CD4-positive, alpha-beta memory T cell (primary cell): ENCODE measurements at places on chromosomes 6 and 20.

DNA sequence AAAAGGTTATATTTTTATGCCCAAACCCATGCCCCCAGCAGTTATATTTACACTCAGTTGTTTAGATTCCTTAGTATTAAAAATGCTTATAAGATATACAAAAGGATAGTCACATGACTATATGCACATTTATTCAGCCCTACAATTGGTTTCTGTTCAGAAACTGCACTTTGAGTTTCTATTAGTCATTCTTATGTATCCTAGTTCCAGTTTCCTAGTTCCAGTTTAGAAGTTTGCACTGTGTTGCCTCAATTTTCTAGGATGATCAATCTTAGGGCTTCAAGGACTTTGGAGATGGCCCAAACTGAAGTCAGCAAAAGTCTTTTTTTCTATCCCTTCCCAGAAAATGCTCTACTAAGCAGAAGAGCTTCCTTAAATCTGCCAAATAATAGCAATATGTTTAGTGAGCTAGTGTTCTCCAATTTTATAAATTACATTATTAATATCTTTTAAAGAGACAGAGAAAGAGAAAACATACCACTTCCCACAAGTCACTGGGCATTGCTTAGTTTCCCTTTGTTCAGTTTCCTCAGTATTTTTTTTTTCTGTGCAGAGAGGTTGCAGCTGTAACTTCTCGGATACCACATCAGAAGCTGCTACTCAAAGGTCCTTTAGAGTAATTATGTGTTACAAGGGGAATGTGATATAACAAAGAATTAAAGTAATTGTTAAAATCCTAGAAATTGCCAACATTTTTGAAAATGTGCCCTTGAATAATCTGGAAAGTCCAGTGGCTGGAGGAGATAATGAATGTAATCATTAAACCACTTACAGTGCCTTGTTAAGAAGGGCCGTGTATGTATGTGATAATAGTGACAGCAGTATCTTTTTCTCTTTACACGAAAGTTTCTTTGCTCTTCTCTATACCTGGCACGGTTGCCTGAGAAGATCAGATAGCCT, 138.8 kb downstream of the KHDRBS2 start:
- no peak for DNase-seq

DNA sequence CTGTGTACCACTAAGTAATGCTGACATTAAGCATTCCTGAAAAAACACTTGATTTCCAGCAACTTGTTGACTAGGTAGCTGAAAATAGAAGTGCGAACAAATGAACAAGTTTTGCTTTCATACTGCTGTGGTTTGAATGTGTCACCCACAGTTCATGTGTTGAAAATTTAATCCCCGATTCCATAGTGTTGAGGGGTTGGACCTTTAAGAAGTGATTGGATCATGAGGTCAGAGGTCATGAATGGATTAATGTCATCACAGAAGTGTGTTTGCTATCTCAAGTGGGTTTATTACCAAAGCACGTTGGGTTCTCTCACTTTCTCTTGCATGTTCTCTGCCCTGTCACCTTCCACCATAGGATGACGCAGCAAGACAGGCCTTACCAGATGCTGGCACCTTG, 568.5 kb downstream of the UTRN start:
- DNase-seq = no peak

GRCh38 chr6:38504996-38505395, 134.7 kb downstream of the BTBD9 start:
- DNase-seq = no peak

DNA sequence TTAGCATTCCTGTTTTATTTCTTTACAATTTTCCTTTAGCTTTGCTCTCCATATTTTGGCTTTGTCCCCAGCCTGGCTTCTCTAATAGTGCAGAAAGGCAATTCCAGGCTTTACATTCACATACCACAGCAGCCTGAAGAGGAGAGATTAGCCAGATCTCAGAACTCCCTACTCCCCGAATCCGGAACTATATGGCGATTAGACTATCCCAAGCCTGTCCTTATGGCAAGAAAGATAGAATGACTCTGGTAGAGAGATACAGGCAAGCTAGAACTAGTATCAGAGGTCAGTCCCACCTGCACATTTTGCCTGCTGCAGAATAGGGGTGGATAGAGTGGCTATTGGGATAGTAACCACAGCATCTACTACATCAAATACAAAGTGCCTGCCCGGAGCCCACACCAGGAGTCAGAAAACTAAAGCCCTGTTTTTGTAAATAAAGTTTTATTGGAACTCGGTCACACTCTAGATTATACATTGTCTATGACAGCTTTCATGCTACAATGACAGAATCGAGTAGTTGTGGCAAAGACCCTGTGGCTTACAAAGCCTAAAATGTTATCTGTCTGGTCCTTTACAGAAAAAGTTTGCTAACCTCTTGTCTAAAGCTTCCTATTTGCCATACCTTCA, 17.1 kb upstream of the ADIG start:
- no peak for DNase-seq

DNA sequence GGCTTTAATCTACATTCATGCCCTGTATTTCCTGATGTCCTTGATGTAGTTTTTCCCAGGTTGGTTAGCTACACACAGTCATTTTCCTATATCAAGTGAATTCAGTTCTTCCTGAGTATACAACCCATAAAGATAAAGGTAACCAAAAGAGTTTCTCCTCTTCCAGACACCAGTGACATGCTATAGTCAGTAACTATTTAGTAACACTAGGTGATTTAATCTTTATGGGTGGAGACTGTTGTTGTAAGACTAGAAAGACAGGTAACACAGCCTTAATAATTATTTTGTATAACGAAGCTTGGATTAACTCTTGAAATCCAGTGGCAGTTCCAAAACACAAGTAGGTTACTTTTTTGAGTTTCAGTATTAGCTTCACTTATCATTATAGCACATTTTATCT, 17.6 kb downstream of the MCUR1 start:
- DNase-seq = no peak

DNA sequence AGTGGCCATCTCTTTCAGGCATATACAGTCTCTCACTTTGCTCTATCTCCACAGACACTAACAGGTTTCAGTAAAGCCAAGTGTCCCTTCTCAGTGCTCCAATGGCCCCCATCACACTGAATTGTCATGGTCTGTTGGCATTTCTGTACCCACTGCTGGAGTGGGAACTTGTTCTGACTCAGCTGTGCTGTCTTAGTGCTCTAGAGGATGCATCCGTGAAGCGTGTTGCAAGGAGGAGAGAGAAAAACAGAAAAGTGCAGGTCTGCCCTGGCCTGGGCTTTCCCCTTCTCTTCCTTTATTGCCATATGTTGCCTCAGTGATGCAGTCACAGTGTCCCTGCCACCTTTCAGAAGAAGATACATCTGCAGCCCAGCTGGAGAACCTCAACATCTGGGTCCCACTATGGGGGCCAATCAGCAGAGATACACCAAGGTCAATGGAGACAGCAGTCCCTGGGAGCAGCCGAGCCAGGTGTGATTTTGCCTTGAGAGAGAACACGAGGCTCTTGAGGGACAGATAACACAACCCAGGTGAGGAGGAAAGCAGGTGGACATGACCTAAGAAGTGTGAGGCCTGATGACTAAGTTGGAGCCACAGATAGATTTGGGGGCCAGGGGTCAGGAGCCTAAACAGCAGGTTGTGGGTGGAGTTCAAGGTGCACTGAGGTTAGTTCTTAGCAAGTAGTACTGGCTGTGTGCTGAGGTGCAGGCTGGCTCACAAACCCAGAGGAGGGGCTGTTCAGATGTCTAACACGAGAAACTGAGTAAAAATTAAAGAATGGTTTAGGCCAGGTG, 5.6 kb upstream of the PLCG1 start:
- DNase-seq = no peak

- DNase-seq = no peak
These were observed 39.5 kb downstream of the UNC5CL start for GRCh38 chr6:40999569-40999968.
